ENCODE measurements at places on chromosomes 1 and 21.

DNA sequence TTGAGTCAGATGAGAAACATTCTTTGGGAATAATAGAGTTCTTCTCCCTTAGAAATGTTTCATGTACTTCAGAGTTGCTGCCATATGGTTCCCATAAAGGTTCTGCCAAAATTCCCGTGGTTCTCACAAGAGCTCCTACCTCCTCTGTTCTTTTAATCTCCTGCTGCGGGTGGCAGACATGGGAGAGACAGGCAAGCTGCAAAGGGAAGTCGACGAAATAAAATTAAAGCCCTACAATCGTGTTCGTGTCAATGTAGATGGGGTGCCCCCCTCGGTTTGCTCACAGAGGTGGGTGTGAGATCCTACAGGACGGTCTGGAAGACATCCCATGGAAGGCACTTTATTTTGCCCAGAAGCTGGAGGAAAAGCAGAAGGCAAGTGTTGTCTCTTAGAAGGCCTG, 276.0 kb downstream of the RWDD3 start:
- H3K4me1 ChIP-seq, result no peaks in the 10 kb centered on the region
- H3K4me3 ChIP-seq, result no peak overlapping the region
- H3K27ac ChIP-seq, result no peak overlapping the region

DNA sequence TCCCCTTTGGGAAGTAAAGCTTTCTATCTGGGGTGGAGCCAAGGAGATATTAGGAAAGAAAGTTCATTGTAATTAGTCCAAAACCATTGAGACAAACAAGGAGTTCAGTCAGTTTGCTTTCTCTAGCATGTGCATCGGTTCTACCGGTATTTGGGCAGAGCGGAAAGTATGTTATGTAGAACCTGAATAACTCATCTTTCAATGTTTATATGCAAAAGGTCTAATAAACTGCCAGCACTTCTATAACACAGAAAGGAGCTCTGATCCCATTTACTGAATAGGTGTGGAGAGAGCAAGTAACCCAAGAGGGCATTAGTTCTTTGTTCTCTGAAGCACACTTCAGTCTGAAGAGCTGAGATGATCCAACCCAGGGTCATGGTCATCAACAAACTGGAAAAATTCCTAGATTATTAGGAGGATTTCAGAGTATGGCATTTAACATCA, 3.5 kb downstream of the TGFB2 start:
- no peaks in the 10 kb centered on the region for H3K27me3 ChIP-seq
- peak overlapping the region; percentile 81 for H3K27ac ChIP-seq
- no peaks in the 10 kb centered on the region for H3K36me3 ChIP-seq
- peaks cover 6% of the 10 kb centered on the region for H3K4me1 ChIP-seq
- no peak for DNase-seq

- no peak overlapping the region for H3K4me3 ChIP-seq
- H3K27ac ChIP-seq, result no peak overlapping the region
- H3K4me1 ChIP-seq, result no peaks in the 10 kb centered on the region
- no peak for DNase-seq
Measured at GRCh38 chr1:94265906-94266305, 28.5 kb upstream of the ARHGAP29 start.

GRCh38 chr1:34360574-34360973, 183.9 kb downstream of the C1orf94 start:
- H3K36me3 ChIP-seq, result no peaks in the 10 kb centered on the region
- H3K4me1 ChIP-seq, result no peaks in the 10 kb centered on the region
- H3K27ac ChIP-seq, result no peak overlapping the region
- DNase-seq, result no peak

- H3K36me3 ChIP-seq, result no peaks in the 10 kb centered on the region
- H3K4me1 ChIP-seq, result peaks cover 40% of the 10 kb centered on the region
- H3K27ac ChIP-seq, result no peak overlapping the region
- H3K27me3 ChIP-seq, result no peaks in the 10 kb centered on the region
Measured at GRCh38 chr1:211339631-211340041, 13.0 kb downstream of the TRAF5 start.

GRCh38 chr1:12144236-12144635, 22.6 kb upstream of the TNFRSF1B start:
- no peak overlapping the region for H3K4me3 ChIP-seq
- H3K36me3 ChIP-seq, result no peaks in the 10 kb centered on the region

GRCh38 chr1:223732993-223733798, 20.9 kb downstream of the CAPN2 start:
- H3K27ac ChIP-seq, result peak overlapping the region; percentile 91
- H3K36me3 ChIP-seq, result no peaks in the 10 kb centered on the region
- no peak for DNase-seq
- H3K4me3 ChIP-seq, result no peak overlapping the region
- peaks cover 48% of the 10 kb centered on the region for H3K4me1 ChIP-seq

DNA sequence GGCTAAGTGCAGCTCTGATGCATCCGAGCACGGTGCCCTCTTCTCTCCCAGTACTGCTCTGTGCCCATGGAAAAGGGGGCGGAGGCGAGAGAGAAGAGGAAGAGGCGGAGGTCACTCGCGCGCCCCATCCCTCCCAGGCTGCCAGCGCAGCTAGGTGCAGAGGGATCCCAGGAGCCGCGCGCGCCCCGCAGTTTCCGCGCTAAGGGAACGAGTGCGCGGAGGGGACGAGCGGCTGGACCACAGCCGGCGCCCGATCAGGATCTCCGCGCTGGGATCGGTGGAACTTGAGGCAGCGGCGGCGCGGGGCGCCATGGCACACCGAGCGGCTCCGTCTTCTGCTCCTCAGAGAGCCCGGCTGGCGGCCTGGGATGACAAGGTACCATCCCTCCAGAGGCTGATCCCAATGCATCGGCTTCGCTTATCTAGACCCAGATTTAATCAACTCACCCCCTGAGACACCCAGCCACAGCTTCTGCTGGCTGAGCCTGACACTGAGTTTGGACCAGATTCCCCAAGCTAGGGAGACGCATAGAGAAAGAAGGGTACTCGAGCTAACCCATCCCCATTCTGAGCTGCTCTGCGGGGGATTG, at the start of gene PTGFR:
TSS of gene PTGFR (plus strand) at position 114 of the 590 bp plus-strand sequence. CDS start 1,770 bp downstream, outside the sequence.
- no peaks in the 10 kb centered on the region for H3K27me3 ChIP-seq
- H3K4me3 ChIP-seq, result peak within 1 kb of the TSS; percentile 37
- no peaks in the 10 kb centered on the region for H3K4me1 ChIP-seq
- H3K27ac ChIP-seq, result peak within 1 kb of the TSS; percentile 16
- no peaks in the 10 kb centered on the region for H3K36me3 ChIP-seq
- DNase-seq, result no peak

- H3K27me3 ChIP-seq, result no peaks in the 10 kb centered on the region
- H3K4me3 ChIP-seq, result peak overlapping the region; percentile 100
- H3K4me1 ChIP-seq, result peaks cover 19% of the 10 kb centered on the region
- DNase-seq, result no peak
- peaks cover 18% of the 10 kb centered on the region for H3K36me3 ChIP-seq
- H3K27ac ChIP-seq, result peak overlapping the region; percentile 100
Measured at GRCh38 chr1:204409123-204409522, 2.5 kb downstream of the PPP1R15B start.

DNA sequence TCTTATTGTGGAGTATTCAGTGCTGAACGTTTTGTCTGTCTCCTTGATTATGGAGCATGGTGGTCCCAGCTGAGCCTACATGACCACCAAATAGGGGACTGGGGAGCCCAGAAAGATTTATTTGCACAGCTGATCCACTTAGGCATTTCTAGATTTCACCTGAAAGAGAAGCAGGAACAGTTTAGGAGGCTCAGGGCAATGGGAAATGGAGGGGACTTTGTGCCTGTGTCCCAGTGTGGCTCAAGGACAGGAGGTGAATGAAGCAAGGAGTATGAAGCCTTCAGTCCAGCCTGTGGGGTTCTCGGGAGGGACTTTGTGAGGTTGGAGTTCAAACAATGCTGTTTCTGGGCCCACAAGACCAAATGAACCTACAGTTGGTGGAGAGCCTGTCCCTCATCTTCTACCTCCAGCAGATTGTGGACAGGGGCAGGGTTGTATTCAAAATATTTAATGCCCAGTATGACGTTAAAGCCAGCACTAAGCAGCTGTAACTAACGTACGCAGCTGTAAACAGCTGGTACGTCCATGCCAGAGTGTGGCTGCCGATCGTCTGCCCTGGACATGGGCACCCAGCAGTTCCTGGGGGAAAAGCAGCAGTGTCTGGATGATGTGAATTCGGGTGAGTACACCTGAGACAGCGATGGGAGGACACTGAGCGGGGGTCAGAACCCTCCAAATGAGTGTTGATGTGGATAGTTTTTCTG, 164.9 kb upstream of the RAB4A start:
- no peak overlapping the region for H3K4me3 ChIP-seq
- no peaks in the 10 kb centered on the region for H3K27me3 ChIP-seq
- DNase-seq, result no peak

DNA sequence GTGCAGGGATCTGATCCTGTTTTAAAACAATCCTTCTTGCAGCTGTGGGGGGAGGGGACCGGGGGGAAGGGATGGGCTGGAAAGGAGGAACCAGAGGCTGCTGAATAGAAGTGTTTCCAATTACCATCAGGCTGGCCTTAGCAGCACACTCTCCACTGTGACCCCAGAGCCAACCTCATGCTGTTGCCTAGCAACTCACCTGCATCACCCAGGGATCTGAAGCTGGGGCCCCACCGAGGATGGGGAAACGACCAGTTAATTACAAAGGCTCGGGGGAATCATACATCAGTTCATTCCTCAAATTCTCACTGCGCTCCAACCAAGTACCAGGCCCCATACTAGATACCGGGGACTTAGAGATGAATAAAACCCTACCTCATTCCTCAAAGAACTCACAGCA, 11.9 kb upstream of the GPX7 start:
- H3K4me1 ChIP-seq, result no peaks in the 10 kb centered on the region
- H3K27ac ChIP-seq, result no peak overlapping the region
- H3K36me3 ChIP-seq, result no peaks in the 10 kb centered on the region
- H3K4me3 ChIP-seq, result no peak overlapping the region
- DNase-seq, result no peak

DNA sequence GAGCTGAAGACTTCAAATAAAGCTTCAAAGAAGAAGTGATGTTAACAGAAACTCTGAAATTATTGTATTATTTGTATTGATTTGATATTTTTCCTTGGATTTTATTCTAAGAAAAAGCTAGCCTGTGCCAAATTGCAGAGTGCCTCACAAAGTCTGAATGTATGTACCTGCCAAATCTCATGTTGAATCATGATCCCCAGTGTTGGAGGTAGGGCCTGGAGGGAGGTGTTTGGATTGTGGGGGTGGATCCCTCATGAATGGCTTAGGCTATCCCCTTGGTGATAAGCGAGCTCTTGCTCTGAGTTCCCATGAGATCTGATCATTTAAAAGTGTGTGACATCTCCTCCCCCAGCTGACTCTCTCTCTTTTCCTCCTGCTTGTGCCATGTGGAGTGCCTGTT, 43.6 kb downstream of the ACKR1 start:
- H3K36me3 ChIP-seq, result no peaks in the 10 kb centered on the region
- H3K27ac ChIP-seq, result no peak overlapping the region
- H3K4me1 ChIP-seq, result no peaks in the 10 kb centered on the region

GRCh38 chr1:94622757-94623156, 81.2 kb upstream of the F3 start:
- no peak overlapping the region for H3K27ac ChIP-seq
- no peaks in the 10 kb centered on the region for H3K36me3 ChIP-seq
- no peaks in the 10 kb centered on the region for H3K4me1 ChIP-seq
- H3K27me3 ChIP-seq, result no peaks in the 10 kb centered on the region
- no peak overlapping the region for H3K4me3 ChIP-seq

- DNase-seq, result no peak
- H3K27me3 ChIP-seq, result no peaks in the 10 kb centered on the region
- H3K36me3 ChIP-seq, result no peaks in the 10 kb centered on the region
- peaks cover 47% of the 10 kb centered on the region for H3K4me1 ChIP-seq
- no peak overlapping the region for H3K27ac ChIP-seq
Measured at GRCh38 chr21:34086887-34087306, 13.5 kb downstream of the MRPS6 start.

All from ascending aorta (tissue), 2 donors.